ENCODE measurements at places on chromosomes 1 and 21. TPM values are rescaled to one million over a fixed set of nuclear protein-coding genes. Genes with fewer than 3 reads are reported as not detected.

The CD247 gene
- total RNA-seq: 197 TPM

The NIBAN1 gene
- total RNA-seq: 60.8 TPM

DNA sequence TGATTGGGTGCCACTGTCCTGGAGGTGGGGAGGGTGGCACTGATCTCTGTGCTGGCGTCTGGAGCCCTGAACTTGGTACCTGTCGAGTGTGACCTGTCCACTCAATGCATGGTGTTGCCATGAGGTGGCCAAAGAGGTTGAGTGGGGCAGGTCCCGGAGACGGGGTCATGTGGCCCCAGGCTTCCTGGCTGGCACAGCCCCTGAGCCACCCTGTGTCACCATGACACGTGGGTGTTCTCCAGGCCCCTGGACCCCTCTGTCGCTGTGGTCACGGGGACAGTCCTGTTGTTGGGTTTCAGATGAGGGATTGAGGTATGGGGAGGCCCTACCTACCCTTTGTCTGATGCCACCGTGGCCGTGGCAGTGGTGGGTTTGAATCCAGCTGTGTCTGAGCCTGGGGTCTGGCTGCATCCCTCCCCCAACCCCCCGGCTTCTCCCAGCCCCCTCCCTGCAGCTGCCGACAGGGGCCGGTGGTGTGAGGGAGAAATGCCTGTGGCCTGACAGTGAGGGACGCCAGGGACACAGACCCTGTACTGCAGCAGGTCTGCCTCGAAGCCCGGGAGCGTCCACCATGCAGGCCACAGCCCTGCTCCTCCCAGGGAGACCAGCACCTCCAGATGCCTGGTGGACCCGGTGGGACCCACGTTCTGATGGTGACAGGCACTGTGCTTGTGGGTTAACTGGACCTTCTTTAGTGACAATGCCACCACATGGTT, 12.0 kb downstream of the TRPM2 start:
- no peaks in the 10 kb centered on the region for H3K4me1 ChIP-seq
- peaks cover 5% of the 10 kb centered on the region for H3K27me3 ChIP-seq
- H3K4me3 ChIP-seq: no peak overlapping the region
- peaks cover 14% of the 10 kb centered on the region for H3K36me3 ChIP-seq
- H3K27ac ChIP-seq: no peak overlapping the region

- H3K36me3 ChIP-seq: no peaks in the 10 kb centered on the region
- H3K27ac ChIP-seq: no peak overlapping the region
Measured at GRCh38 chr1:222250376-222250775, 297.5 kb downstream of the HHIPL2 start.

DNA sequence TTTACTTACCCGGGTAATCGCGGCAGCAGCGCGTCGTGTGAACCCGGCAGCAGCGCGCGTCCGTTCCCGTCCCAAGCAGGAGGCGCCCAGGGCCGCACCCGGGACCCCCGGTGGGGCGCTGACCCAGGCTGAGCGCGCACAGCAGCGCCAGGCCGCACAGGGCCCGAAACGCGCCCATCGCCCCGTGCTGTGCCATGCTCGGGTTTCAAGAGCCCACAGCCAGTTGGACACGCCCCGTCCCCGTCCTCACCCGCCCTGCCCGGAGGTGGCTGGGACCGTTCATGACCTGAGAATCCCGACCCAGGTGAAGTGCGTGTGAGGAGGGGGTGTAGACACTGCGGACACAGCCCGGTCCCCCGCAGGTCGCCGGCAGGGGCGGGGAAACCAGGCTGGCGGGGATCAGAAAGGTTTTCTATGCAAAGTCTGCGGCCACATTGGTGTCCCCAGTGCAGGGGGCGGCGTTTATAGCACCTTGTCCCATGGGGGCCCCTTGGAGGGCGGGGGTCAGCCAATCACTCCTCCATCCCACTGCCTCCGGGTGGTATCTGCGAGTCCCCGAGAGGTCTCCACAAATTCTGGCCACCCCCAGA, at the start of gene TNFRSF18:
Gene TNFRSF18, minus strand, starts transcription at position 217 of the 590 bp plus-strand sequence. Its CDS starts 21 bp downstream, at position 196.
- H3K36me3 ChIP-seq: peaks cover 1% of the 10 kb centered on the region
- DNase-seq: no peak
- no peaks in the 10 kb centered on the region for H3K27me3 ChIP-seq
- H3K27ac ChIP-seq: peak within 1 kb of the TSS; percentile 64
- peaks cover 22% of the 10 kb centered on the region for H3K4me1 ChIP-seq

GRCh38 chr21:41634211-41634694, 126.3 kb upstream of the TMPRSS2 start:
- H3K36me3 ChIP-seq: no peaks in the 10 kb centered on the region
- H3K4me1 ChIP-seq: no peaks in the 10 kb centered on the region
- H3K4me3 ChIP-seq: no peak overlapping the region
- DNase-seq: no peak
- H3K27ac ChIP-seq: no peak overlapping the region
